ENCODE measurements at places on chromosomes 2 and 18. TPM values are rescaled to one million over a fixed set of nuclear protein-coding genes. Genes with fewer than 3 reads are reported as not detected.
A peak's percentile ranks its signal among the peaks of the same experiment; 100 is the strongest.

SPTBN1 gene
- total RNA-seq: 146 TPM

INPP5D gene
- 3.0 TPM for total RNA-seq

DNA sequence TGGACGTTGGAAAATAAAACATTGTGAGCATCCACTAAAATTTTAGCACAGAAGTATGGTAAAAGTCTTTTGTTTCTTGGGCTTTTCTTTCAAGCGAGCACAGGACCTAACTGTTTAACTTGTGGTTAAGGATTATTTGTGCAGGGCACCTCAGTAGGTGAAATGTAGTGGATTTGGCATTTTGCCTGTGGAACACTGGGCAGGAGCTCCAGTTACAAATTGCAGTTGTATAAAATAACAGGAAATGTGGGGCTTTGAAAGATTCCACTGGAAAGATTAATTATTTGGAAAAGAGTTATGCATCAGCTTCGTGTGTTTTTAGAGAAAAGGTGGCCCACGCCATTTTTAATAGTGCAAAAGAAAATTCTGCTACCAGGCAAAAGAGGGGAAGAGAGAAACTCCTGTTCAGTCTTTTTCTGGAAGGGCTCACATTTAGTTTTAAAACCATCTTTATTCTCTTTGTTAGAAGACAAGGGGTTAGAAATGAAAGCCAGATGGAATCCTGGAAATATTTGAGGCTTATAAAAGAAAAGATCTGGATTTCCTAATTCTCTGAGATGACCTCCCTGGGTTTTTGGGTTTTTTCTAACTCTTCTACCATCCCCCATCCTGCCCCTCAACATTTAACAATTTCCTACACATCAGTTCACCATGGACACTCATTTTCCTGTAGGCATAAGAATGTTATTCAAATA is 144.3 kb upstream of the SERTAD2 start:
- peak; percentile 44 for DNase-seq

MLPH gene
- 0.26 TPM for total RNA-seq

PSMA8 gene
- total RNA-seq: not detected

LAMA1 gene
- not detected for total RNA-seq

DNA sequence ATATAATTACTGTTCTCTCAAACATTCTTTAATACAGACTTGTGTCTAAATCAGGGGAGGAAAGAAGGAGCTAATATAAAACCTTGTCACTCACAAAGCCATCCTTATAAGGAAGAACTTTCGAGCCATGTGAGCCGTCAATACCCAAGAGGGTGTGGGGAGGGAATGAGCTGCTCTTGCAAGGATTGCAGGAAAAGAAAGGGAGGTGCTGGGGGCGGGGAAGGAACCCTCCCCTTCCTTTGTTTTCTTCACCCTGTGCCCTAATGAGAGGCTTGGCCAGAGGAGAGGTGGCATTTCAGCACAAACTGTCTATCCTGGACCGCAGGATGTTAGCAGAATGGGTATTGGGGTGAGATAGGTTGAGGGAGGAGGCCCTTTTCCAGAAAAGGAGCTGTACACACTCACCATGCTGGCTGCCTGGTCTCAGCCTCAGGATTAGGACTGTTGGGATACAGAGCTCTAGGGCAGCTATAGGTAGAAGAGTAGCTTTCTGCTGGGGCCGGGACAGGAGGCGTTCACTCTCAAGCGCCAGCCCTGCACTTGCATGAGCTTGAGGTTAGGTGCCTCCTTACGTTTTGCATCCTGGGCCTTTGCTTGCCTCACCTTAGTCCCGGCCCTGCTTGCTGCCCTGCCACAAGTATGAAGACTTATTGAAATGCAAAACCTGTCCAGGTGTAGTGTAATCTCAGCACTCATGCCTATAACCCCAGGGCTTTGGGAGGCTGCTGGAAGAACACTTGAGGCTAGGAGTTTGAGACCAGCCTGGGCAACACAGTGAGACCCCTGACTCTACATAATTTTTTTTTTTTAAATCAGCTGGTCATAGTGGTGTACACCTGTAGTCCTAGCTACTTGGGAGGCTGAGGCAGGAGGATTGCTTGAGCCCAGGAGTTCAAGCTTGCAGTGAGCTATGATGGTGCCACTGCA is 190.5 kb downstream of the LOXHD1 start:
- peak; percentile 36 for DNase-seq

GULP1 gene
- total RNA-seq: 9.5 TPM

GRCh38 chr2:143830476-143830875 is 689.4 kb downstream of the ZEB2 start:
- no peak for DNase-seq

DNA sequence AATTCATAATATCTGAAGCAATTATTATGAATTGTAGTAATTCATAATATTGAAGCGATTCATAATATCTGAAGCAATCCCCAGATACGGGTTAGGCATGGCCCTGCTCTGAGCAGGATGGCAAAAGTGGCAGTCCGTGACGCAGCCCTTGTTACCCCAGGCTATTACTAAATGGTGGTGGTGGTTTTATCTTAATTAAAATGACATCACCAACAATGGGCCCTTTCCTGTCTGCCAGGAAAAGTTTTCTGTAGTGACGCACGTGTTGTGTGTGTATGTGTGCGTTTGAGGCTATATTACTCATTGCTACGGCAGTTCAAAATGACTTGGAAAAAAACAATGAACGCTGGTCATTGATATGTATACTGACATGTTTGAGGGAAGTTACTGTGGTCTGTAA is 10.6 kb upstream of the MOCOS start:
- no peak for DNase-seq

DNA sequence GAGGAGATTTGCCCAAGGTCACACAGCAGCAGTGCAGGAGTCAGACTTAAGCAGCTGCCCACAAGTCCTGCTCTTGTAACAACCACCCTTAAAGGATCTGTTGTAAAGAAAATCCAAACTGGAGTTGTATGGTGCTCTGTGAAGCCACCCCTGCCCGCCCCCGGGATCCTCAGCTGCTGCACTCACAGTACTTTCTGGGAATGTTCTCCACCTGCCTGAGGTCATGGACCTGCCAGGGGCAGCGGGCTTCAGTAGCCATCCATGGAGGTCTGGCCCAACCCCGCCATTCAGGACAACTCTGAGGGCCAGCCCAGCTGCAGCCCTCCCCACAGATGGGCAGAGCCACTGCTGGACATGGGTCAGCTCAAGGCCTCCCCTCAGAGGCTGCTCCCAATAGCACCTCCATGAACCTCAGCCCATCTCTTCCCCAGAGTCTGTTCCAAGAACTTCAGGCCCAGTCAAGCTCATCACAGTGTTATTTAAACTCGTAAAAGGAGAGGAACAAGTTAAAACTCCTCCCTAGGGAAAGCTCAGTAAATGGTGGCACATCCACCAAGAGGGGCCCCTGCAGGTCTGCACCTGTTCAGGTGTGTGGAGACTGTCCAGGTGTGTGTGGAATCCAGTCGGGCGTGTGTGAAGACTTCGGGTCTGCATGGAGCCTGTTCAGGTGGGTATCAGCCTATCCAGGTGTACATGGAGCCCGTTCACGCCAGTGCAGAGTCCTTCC is 39.4 kb upstream of the GPC1 start:
- no peak for DNase-seq

RBBP8 gene
- total RNA-seq: 88.2 TPM

GPR35 gene
- total RNA-seq: 2.9 TPM

GRCh38 chr2:29662861-29663260 is 258.5 kb downstream of the ALK start:
- peak; percentile 5 for DNase-seq

- DNase-seq: peak; percentile 35
These were observed 413 bp downstream of the ALKAL2 start for GRCh38 chr2:287471-287885.

DNA sequence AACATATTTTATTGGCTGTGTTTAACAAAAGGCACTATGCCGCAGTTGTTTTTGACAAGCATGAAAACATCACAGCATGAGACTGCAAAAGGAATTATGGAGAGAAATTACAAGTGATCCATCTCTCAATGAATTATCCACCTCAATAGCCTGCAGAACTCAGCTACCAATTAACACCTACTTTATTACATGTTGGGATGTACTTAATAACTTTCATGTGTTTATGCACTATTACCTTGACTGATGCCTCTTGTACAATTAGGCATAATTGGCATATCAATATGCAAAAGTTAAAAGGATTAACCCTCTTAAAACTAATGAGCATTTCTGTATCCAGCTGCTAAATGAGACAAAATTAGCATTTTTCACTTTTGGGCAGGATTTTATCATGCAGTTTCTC is 27.8 kb downstream of the ARHGAP15 start:
- peak; percentile 5 for DNase-seq

CRYBA2 gene
- total RNA-seq: 1.3 TPM

TGFA gene
- total RNA-seq: 0.13 TPM

DNA sequence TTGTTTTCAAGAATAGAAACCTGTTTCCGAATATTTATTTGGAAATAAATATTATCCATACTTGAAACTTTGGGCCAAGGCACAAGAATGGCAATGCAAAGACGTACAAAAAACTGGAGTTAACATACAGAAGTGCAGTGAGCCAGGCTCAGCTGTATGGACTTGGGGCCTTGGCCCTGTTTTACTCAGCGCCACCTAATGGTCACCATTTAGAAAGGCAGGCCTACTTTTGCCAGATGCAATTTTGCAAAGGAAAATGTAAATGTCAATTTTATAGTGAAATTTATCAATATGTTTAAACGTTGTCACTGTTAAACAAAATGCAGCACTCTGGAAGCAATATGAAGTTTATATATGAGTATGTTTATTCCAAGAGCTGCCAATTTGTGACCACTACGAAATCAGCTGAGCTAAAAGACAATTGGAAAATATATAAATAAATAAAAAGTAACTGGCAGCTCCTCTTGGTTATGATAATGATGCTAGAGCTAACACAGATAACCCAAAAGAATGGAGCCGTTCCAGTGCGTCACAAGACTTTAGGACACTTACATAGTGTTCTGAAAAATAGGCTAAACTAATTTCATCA is 155.0 kb downstream of the ARHGAP15 start:
- DNase-seq: peak; percentile 72

ANKRD30BL gene
- total RNA-seq: 2.2 TPM

TMBIM1 gene
- 43.9 TPM for total RNA-seq

DNA sequence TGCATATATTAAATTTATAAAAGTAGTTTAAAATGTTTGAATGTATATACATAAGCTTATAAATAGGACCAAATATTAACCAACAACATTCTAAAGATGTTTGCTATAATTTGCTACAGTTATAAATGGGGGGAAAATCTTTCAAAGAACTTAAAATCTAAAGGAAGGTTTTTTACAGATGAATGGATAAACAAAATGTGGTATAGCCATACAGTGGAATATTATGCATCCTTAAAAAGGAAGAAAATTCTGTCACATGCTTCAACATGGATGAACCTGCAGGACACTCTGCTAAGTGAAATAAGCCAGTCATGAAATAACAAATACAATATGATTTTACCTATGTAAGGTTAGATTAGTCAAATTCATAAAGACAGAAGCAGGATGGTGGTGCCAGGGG is 75.8 kb downstream of the TMEM17 start:
- no peak for DNase-seq

ZNF396 gene
- 0.84 TPM for total RNA-seq

GRCh38 chr18:54284981-54285785 is 15.9 kb downstream of the POLI start:
- DNase-seq: peak; percentile 7

GRCh38 chr18:49486134-49486533 is 900 bp downstream of the C18orf32 start:
- no peak for DNase-seq

DNA sequence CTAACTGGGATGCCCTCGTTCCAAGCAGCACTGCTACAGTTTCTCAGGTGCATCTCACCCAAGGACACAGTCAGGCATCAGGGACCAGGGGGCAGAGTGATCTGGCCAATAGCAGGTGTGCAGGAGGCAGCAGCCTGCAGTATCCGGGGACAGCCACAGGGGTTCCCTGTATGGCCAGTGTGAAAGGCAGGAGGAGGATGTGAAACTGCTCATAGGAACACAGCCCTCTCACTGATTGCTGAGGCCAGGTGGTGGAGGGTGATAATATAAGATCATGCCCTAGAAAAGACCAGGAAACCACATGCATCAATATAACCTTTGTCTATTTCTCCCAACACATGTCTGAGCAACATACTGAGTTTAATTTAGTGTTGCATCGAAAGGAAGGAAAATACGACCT is 112.7 kb upstream of the TACR1 start:
- DNase-seq: no peak

- DNase-seq: no peak
These were observed 3.7 kb upstream of the FEV start for GRCh38 chr2:218988650-218989049.

- DNase-seq: no peak
These were observed 100.1 kb downstream of the MYOM1 start for GRCh38 chr18:3119401-3120341.

- no peak for DNase-seq
These were observed 11.5 kb downstream of the TEX44 start for GRCh38 chr2:231604101-231604684.

GRCh38 chr2:15991231-15991630 is 50.9 kb downstream of the MYCN start:
- no peak for DNase-seq
